ENCODE measurements at places on chromosomes 3 and 15. TPM values are rescaled to one million over a fixed set of nuclear protein-coding genes. Genes with fewer than 3 reads are reported as not detected.

ADAMTS7 gene
- total RNA-seq = 11.2 TPM

PLA2G4E gene
- not detected for total RNA-seq

FANCD2OS gene
- not detected for total RNA-seq

SRGAP3 gene
- under 0.01 TPM for total RNA-seq

SCAANT1 gene
- total RNA-seq = not detected

WDR93 gene
- under 0.01 TPM for total RNA-seq

ZIC1 gene
- not detected for total RNA-seq

CHRM5 gene
- total RNA-seq = 0.31 TPM

SYNPR gene
- not detected for total RNA-seq

CTSH gene
- 61.1 TPM for total RNA-seq

NSUN3 gene
- 21.6 TPM for total RNA-seq

POPDC2 gene
- total RNA-seq = 0.16 TPM

GALNT15 gene
- total RNA-seq = 113 TPM

PLSCR4 gene
- total RNA-seq = 693 TPM

RHCG gene
- total RNA-seq = under 0.01 TPM

ARL14 gene
- total RNA-seq = not detected

NPAP1 gene
- not detected for total RNA-seq

CCR3 gene
- not detected for total RNA-seq

KLF15 gene
- total RNA-seq = 0.49 TPM

PTH1R gene
- 0.06 TPM for total RNA-seq

CX3CR1 gene
- total RNA-seq = not detected

ZNF620 gene
- 2.8 TPM for total RNA-seq

CRABP1 gene
- not detected for total RNA-seq

TP63 gene
- total RNA-seq = under 0.01 TPM

TTC23 gene
- total RNA-seq = 29.8 TPM

ATP8B4 gene
- not detected for total RNA-seq

SLC22A14 gene
- 0.31 TPM for total RNA-seq

SLC7A14 gene
- total RNA-seq = 1.3 TPM

SAXO2 gene
- total RNA-seq = 0.06 TPM

NUTM1 gene
- not detected for total RNA-seq

FSIP1 gene
- 0.16 TPM for total RNA-seq

EXD1 gene
- total RNA-seq = not detected

NANOGP8 gene
- not detected for total RNA-seq

TNNC1 gene
- total RNA-seq = not detected

TBC1D23 gene
- 44.8 TPM for total RNA-seq

THPO gene
- total RNA-seq = not detected

SOX14 gene
- total RNA-seq = not detected

LOXL1 gene
- total RNA-seq = 0.65 TPM

PLAAT1 gene
- 0.44 TPM for total RNA-seq

CADM2 gene
- not detected for total RNA-seq

CACNA2D3 gene
- not detected for total RNA-seq

ANKDD1A gene
- total RNA-seq = 1.8 TPM

CCDC80 gene
- 53.7 TPM for total RNA-seq

ZNF80 gene
- not detected for total RNA-seq

STRIT1 gene
- total RNA-seq = not detected

ARNT2 gene
- total RNA-seq = 0.44 TPM

MESP2 gene
- not detected for total RNA-seq

CCDC39 gene
- 0.06 TPM for total RNA-seq

CCDC54 gene
- not detected for total RNA-seq

DAZL gene
- total RNA-seq = not detected

AGBL1 gene
- not detected for total RNA-seq

LRRK1 gene
- 17.6 TPM for total RNA-seq

FOXL2NB gene
- not detected for total RNA-seq

CPNE9 gene
- not detected for total RNA-seq

Measured in bladder microvascular endothelial cell (primary cell).